Calu3 (cell line): ENCODE measurements at places on chromosomes 3 and 15. TPM values are rescaled to one million over a fixed set of nuclear protein-coding genes. Genes with fewer than 3 reads are reported as not detected.

GOLGA6D gene
- total RNA-seq = 0.27 TPM in 1 of 2 replicates, not detected in the other

DNA sequence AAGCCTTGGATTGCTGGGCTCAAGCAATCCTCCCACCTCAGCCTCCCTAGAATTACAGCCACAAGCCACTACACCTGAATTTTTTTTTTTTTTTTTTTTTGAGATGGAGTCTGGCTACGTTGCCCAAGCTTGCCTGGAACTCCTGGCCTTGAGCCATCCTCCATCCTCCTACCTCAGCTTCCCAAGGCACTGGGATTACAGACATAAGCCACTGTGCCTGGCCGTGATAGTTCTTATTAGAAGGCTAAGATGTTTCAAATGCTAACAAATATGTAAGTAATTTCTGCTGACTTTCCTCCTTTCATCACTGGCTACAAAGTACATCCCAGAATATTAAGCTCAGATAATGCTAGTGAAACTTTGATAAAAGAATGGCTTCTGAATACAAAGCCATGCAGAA lies 5.7 kb upstream of the SETMAR start:
- DNase-seq = no peak

DNA sequence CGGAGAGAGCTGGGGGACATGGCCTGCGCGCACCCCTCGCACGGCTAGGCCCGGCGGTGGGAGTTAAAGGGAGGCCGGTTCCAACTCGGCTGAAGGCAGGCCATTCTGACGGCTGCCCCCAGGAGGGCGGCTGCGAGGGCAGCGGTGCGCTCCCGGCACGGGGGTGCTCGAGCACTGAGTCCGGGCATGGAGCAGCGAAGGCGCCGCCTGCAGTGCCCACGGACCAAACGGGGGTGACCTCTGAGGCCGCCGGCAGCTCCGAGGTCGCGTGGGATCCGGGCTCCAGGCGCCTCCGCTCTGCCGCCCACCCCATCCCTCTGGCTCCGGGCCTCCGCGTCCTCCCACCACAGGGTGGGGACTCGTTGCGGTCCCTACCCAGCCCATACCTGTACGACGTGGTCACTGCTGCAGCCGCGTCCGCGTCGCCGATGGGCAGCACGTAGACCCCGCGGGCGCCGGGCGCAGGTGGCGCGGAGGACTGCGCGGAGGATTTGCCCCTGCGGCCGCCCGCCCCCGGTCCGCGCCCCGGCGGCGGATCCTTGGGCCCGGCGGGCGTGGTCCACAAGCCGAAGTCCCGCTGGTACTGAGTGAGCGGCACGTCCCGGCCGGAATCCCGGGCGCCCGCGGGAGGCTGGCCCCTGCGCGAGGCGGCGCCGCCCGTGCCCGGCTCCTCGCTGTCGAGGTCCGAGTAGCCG lies 469 bp downstream of the MAP6D1 start:
- DNase-seq = peak; percentile 45

ANKRD63 gene
- 0.56 TPM in 1 of 2 replicates, not detected in the other for total RNA-seq

AHSG gene
- 0.24 and 0.39 TPM in 2 replicates for total RNA-seq

ST3GAL6 gene
- 1.7 and 3.2 TPM in 2 replicates for total RNA-seq

CTXN2 gene
- total RNA-seq = not detected in 2 replicates

- no peak for DNase-seq
These were observed 30.5 kb downstream of the ALS2CL start for GRCh38 chr3:46662771-46663551.

CADM2 gene
- total RNA-seq = 0.71 and 1.3 TPM in 2 replicates

ALG1L2 gene
- 1.6 and 2.0 TPM in 2 replicates for total RNA-seq

DNA sequence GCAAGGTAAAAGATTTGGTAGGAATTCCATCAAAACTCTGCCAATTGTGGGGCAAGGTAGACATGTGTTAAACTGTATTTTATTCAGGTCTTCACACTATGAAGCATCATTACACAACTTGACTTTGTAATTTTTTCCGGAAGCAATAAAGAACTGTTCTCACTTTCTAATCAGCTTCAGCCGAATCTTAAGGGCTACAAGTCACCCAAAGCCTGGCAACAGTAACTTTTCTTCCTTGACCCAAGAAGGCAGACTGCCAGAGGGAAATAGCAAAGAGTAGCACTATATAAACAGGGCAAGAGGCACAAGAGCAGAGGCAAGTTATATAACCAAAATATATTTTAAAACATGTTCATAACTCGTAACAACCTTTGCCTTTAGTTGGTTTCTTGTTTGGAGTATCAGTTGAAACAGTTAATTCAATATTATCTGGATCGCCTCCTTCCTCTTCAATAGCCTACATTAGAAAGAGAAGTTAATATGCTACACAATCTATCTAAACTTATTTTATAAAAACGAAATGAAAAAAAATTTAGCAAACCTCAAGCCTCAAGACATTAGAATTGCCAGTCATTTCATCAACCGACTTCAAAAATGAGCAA lies 1.4 kb downstream of the SLTM start:
- no peak for DNase-seq

GRCh38 chr3:147744967-147745366 lies 335.8 kb downstream of the ZIC1 start:
- DNase-seq = no peak

OSBPL10 gene
- 53.3 and 74.7 TPM in 2 replicates for total RNA-seq

DNA sequence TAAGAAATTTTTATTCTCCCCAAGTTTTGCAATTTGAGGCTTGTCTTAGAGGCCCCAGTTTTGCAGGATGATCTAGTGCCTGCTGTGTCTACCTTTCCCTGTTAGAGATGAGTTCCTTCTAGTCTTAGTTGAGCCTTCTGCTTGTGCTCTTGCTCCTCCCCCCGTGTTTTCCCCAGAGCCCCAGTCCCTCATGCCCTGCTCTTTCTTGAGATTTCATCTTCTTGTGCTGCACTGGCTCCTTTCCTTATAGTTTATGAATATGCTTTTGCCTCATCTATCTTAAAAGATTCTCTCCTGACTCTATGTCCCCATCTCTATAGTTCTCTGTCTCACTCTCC lies 4.7 kb downstream of the GAP43 start:
- no peak for DNase-seq

- no peak for DNase-seq
These were observed 67.3 kb upstream of the GLCE start for GRCh38 chr15:69093127-69093526.

FBXW12 gene
- not detected in 2 replicates for total RNA-seq

DNA sequence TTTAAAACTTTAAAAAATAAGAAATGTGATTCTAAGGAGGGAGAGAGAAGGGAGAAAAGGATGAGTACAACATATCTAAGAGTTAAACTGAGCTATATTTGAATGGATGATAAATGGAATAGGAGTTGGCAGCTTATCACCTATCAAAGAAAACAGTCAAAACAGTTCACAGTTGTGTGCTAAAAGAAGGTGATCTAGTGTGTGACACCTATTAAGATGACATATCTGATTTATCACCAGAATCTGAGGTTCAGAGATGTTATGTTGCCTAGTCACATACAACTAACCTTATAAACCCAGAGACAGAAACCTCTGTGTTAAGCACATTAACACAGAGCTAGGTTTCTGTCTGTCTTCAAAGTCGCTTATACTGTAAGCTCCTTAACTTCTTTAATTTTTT lies 3.0 kb downstream of the ATP13A3 start:
- no peak for DNase-seq

DNA sequence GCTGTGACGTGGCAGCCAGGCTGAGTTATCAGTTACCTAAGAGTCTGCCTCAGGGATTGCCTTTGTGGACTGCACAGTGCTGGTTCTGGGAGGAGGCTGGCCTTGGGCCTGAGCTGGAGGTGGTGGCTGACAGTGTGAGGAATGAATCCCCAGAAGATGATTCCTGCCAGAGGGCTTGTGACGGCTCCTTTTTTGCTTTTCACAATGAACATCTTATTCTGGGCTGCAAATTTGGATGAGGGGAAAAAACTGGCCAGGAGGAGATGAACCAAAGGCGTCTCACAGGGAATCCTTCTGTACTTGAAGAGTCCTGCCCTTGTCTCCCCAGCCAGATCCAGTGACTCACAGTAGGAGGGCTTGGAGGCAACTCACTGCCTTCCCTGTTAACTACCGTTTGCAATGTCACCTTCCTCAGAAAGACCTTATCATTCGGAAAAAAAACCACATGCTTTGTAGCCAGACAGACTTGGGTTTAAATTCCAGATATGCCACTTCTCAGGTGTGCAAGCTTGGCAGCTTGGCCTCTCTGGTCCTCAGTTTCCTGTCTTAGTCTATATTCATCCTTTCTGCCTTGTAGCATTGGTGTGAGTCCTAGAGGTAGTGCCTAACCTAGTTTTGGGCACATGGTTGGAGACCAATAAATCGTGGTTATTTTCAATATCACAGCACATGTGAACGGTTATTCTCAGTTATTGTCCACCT lies 19.1 kb downstream of the ST6GAL1 start:
- DNase-seq = no peak

- DNase-seq = no peak
These were observed 194.6 kb downstream of the SOX2 start for GRCh38 chr3:181906338-181906737.

- DNase-seq = no peak
These were observed 583.8 kb upstream of the ZNF717 start for GRCh38 chr3:76369170-76369569.

FEZF2 gene
- total RNA-seq = not detected in 2 replicates

- no peak for DNase-seq
These were observed 138.1 kb downstream of the CHDH start for GRCh38 chr3:53708001-53708621.

CYP11A1 gene
- total RNA-seq = not detected in 2 replicates

- no peak for DNase-seq
These were observed 235.1 kb upstream of the GAP43 start for GRCh38 chr3:115388166-115388565.

GRCh38 chr3:105062853-105063252 lies 303.9 kb upstream of the ALCAM start:
- no peak for DNase-seq

DNA sequence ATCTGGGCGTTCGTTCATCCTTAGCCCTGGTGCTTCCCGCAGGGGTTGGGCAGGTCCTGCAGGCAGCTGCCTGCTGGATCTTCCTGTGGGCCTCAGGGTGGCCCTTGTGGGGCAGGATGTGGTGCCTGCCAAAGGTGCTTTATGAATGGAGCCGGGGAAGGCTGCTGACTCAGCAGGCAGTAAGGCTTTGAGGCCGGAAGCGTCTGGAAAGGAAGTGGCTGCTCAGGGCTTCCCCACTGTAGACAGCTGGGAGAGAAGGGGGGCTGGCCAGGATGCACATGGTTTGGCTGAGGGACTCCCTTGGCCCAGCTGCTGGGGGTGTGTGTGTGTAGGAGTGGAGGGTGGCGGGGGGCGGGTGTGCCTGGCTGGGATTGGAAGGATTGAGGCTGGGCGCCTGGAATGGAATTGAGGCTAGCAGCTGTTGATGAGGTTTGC lies 12.9 kb downstream of the CD276 start:
- DNase-seq = no peak

DNA sequence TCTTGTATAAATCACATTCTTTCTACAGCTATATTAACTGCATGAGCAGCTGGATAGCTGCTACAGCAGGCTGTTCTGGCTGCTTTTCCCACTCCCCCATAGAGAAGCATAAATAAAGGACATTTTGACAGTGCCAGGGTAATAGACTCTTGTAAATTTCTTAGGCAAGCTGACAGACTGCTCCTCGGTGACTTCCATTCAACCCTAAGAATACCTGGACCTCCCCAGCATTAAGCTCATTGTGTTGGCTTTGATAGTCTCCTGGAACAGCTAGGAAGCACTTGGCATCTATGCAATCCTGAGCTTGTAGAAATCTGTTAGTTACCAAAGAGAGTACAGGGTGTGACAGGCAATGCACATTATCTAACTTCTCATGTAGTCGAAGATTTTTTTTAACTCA lies 475.4 kb downstream of the AGBL1 start:
- DNase-seq = no peak

DNA sequence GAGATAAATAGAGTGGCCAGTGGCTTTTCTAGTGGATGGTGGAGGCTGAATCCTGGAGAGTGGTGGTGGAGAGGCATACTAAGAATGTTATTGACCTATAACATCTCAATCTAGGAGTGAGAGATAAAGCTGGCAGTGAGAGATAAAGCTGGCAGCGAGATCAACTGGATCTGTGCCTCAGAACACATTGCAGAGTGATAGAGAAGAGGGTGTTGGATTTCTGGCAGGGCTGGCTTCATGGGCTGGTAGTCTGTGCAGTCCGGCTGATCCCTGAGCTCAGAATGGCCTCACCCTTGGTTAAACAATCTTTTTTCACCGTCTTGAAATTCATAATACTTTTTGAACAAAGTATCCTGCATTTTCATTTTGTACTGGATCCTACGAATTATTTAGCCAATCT lies 221.2 kb downstream of the NLGN1 start:
- DNase-seq = no peak

DNA sequence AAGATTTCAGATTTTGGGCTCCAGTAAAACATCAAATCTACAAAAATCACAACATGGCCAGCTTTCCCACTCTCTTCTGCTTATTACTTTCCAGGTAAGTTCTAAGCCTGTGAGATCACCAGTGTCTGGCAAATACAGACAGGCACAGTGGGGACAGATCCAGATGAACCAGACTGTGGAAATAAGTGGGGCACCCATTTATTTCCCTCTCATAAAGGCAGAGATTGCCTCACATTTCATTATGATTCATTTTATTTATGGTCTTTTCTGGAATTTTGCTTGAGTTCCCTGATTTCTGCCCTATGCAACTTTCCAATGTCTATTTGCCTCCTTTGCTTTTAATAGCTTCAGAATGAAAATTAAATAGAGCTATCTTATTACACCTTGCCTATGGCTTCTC lies 66.8 kb downstream of the GREM1 start:
- no peak for DNase-seq

SLC51B gene
- total RNA-seq = not detected in 2 replicates

- no peak for DNase-seq
These were observed 243.5 kb upstream of the UBE2E2 start for GRCh38 chr3:22959593-22959992.

TGM5 gene
- total RNA-seq = not detected in 2 replicates

ATP8B4 gene
- total RNA-seq = 0.24 and 0.61 TPM in 2 replicates

DNA sequence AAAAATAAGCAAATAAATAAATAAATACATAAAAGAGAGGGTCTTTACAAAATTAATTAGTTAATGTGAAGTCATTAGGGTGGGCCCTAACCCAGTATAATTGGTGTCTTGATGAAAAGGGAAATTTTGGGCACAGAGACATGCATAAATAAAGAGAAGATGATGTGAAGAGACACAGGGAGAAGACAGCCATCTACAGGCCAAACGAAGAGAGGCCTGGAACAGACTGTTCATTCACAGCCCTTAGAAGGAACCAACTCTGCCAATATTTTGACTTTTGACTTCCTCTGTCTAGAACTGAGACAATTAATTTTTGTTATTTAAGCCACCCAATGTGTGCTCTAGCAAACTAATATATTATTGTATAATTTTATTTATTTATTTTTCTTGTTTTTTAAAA lies 29.6 kb upstream of the SELENOK start:
- DNase-seq = no peak

- DNase-seq = no peak
These were observed 70.0 kb downstream of the PGPEP1L start for GRCh38 chr15:98937413-98938104.

GRCh38 chr15:58269455-58270414 lies 131.6 kb downstream of the AQP9 start:
- peak; percentile 76 for DNase-seq

GOLGA6B gene
- total RNA-seq = 0.61 TPM in 1 of 2 replicates, not detected in the other

CLRN1 gene
- not detected in 2 replicates for total RNA-seq

- no peak for DNase-seq
These were observed 22.1 kb upstream of the SLC28A1 start for GRCh38 chr15:84862214-84862975.

GRCh38 chr15:38049891-38050290 lies 115.5 kb downstream of the TMCO5A start:
- no peak for DNase-seq
